Stimulated activated CD4-positive, alpha-beta T cell treated with anti-CD3 and anti-CD28 coated beads, Interleukin-12 subunit alpha, Interleukin-12 subunit beta, amount 100 ng/mL, for 24 hours (primary cell): ENCODE measurements at places on chromosomes 6 and 20.

DNA sequence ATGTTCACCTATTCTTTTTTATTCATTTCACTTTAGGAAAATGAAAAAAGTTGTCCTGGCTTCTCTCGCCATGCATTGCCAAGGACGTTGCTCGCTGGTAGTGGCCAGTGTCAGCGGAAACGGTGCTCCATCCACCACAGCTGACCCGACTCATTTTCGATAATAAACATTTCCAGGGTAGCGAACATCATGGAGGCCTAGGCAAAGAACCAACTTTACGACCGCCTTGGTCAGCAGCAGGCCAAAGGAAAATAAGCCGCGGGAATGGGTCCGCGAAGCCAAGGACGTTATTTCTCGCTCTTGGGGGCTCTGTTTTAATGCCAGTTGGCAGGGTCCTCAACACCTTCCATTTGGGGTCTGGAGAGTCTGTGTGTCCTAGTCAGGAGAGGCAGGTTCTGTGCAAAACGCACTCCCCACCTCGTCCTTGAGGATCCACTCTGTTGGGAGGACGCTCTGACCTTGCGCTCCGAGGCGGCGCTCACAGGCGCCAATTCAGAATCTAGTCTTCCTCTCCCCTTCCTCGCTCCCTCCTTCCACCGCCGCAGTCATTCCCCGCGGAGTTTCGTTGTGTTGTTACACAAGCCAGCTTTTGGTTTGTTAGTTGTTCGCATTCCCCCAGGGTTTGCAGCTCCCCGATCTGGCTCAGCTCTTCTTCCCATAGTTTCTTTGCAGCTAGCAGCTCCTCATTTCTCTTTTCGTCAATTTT lies 4.1 kb upstream of the PAX1 start:
- DNase-seq = no peak

GRCh38 chr20:62921119-62921687 lies 5.1 kb downstream of the DIDO1 start:
- no peak for DNase-seq

DNA sequence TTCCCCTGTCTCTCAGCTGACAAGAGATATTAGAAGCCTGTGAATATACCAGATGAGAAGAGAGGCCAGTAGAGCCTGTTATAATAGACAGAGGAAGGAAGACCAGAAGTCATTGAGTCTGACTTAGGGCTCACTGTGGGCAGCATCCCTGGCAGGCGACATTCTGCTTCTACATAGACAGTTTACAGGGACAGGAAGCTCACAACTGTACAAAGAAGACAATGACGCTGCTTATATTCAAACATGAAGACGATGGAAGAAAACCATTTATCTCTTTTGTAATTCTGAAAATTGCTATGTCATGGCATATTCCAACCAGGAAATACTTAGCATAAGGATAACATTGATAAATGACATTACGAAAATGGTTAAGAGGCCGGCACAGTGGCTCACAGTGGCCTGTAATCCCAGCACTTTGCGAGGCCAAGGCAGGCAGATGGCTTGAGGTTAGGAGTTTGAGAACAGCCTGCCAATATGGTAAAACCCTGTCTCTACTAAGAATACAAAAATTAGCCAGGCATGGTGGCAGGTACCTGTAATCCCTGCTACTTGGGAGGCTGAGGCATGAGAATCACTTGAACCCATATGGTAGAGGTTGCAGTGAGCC lies 170.9 kb downstream of the UBE3D start:
- DNase-seq = no peak

DNA sequence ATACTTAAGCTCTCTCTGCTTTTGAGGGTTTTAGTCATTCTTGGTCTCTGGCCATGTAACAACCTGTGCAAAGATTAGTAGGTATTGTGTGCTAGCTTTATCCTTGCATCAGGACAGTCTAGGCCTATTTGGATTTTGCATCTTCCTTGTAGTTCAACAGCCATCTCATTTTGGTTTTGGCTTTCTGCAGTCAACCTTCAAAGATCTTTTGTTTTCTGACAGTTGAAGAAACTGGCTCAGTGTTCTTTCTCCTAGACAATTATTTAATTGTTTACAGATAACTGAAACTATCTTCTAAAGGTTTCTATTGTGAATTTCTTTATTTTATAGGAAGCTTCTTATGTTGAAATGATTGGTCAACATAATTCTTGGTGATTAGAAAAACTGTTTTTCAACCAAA lies 307.5 kb downstream of the CDKAL1 start:
- no peak for DNase-seq

DNA sequence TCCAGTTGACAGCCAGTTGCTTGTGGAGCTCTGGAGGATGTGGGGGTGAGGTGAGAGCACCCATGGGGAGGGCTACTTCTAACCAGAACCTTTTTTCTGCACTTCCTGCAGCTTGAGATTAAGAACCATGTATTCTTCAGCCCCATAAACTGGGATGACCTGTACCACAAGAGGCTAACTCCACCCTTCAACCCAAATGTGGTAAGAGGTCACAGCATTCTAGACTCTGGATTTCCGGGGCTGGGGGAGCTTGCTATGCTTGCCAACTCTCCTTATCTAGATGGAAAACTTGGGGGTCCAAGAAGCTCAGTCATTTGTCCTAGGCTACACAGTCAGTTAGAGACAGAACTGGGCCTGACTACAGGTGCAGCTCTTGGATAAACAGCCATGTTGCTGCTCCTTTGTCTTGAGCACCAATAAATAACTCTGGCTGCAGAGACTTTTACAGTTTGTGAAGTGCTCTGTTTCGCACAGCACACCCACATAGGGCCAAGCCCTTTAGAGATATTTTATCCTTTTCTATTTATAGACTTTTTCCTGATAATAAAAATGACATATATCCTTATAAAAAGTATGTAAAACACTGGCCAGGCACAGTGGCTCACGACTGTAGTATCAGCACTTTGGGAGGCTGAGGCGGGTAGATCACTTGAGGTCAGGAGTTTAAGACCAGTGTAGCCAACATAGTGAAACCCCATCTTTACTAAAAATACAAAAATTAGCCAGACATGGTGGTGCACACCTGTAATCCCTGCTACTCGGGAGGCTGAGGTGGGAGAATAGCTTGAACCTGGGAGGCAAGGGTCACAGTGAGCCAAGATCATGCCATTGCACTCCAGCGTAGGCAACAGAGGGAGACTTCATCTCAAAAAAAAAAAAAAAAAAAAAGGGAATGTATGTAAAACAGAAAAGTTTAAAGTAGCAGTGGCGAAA lies 10.6 kb upstream of the IFT52 start:
- DNase-seq = no peak

- DNase-seq = no peak
These were observed 7.8 kb downstream of the PREX1 start for GRCh38 chr20:48819821-48820648.

GRCh38 chr6:158783851-158784250 lies 35.3 kb downstream of the EZR start:
- no peak for DNase-seq

DNA sequence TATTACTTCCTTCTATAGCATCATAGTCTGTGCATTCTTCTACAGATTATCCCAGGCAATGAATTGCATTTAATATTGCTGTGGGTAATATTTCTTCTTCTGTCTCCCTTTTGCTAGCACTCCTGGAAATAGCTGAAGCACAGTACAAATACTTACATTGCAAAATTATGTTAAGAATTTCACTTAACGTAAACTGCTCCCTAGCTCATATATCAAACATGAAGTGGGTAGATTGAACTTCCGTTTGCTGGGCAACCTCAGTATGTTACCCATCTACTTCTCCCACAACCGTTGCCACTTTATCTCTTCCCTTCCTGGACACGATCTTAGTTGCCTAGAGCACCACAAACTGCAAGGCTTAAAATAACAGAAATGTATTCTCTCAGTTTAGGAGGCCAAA lies 963.3 kb downstream of the KIF16B start:
- DNase-seq = no peak

DNA sequence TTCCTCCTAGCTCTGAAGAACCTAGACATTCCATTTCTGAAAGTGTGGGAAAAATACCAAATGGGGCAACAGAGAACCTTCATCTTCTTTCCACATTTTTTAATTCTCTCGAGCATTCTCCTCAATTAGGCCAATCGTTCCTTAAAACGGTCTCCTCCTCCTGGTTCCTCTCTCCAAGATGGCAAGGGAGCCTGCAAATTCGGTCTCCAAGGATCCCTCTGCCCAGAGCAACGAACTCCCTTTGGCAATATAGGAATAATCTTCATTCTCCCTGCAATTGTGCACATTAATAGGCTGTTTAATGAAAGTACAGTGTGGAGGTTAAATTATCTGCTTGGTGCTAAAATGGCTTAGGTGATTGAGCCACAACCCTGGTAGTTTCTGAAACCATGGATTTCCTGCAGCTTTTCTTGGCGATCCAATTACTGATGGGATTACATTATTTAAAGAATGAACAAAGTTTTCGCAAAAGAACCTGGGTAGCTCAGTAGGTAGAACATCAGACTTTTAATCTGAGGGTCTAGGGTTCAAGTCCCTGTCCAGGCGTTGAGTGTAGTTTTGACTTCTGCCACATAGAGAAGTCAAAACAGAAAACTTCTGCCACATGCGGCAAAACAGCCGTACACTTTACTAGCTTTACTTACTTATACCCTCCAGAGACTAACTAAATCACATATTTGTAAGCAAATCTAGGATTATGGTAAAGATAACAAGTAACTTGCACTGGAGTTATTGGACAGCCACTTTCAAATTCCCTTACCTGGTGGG lies 102.9 kb upstream of the ZNF184 start:
- no peak for DNase-seq

- no peak for DNase-seq
These were observed 160.9 kb upstream of the SPTLC3 start for GRCh38 chr20:12847872-12848271.

GRCh38 chr20:38870733-38871559 lies 55.3 kb upstream of the FAM83D start:
- no peak for DNase-seq

DNA sequence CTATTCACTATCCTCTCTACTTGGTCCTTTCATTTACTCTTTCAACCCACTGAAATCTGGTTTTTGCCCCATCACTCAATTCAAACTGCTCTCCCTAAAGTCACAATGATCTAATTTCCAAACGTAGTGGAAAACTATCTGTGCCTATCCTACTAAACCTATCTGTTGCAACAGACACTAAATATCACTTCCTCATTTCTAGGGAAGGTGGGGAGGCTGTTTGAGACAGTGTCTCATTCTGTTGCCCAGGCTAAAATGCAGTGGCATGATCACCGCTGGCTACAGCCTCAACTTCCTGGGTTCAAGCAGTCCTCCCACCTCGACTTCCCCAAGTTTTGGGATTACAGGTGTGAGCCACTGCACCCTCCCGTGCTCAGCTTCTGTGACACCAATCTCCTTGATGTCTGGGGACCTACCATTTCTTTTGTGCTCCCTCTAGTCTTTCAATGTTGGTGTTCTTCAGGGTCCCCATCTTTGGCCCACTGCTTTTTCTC lies 8.8 kb downstream of the RANBP9 start:
- DNase-seq = no peak

- DNase-seq = no peak
These were observed 1.1 kb upstream of the USP49 start for GRCh38 chr6:41896281-41896680.

GRCh38 chr20:7272512-7272911 lies 505.0 kb downstream of the BMP2 start:
- no peak for DNase-seq

DNA sequence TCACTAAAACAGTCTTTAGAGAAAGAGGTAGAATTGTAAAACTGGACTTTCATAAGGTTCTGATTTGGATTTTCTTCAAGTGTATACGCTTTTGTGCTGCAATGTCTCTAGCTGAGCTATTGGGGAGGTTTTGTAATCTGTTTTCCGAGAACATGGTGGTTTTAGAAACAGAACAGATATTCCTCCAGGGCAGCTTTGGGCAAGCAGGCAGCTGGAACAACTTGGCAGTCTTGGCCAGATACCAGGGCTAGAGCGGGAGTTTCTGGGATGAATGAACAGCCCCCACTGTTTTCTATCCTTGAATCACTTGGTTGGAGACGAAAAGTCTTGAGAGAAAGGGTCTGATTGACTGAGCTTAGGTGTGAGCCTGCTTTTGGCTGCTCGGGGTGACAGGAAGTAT lies 17.1 kb upstream of the ARMC2 start:
- no peak for DNase-seq

GRCh38 chr6:44179072-44179536 lies 20.5 kb downstream of the CAPN11 start:
- no peak for DNase-seq

DNA sequence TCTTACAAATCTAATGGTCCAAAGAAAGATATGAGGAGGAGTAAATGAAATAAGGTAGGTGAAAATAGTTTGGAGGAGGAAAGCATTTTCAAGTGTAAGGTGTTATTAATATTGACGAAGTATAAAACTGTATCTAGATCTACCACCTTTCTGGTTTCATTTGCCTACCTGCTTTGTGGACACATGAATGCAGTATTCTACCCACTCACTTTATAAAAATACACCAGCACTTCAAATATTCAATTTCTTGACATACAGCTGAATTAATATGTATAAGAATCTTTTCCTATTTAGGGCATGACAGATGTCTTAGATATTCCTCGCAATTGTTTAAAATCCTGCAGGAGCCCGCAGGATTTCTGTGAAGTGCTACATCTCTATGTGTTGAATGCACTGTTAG lies 108.0 kb downstream of the BCAS1 start:
- no peak for DNase-seq

GRCh38 chr6:118280210-118280609 lies 267.9 kb upstream of the PLN start:
- no peak for DNase-seq

- no peak for DNase-seq
These were observed 29.6 kb downstream of the CAP2 start for GRCh38 chr6:17423026-17423425.

- no peak for DNase-seq
These were observed 217.6 kb upstream of the PDE10A start for GRCh38 chr6:165880686-165881085.

GRCh38 chr20:49637046-49637637 lies 69.2 kb upstream of the PTGIS start:
- DNase-seq = no peak

DNA sequence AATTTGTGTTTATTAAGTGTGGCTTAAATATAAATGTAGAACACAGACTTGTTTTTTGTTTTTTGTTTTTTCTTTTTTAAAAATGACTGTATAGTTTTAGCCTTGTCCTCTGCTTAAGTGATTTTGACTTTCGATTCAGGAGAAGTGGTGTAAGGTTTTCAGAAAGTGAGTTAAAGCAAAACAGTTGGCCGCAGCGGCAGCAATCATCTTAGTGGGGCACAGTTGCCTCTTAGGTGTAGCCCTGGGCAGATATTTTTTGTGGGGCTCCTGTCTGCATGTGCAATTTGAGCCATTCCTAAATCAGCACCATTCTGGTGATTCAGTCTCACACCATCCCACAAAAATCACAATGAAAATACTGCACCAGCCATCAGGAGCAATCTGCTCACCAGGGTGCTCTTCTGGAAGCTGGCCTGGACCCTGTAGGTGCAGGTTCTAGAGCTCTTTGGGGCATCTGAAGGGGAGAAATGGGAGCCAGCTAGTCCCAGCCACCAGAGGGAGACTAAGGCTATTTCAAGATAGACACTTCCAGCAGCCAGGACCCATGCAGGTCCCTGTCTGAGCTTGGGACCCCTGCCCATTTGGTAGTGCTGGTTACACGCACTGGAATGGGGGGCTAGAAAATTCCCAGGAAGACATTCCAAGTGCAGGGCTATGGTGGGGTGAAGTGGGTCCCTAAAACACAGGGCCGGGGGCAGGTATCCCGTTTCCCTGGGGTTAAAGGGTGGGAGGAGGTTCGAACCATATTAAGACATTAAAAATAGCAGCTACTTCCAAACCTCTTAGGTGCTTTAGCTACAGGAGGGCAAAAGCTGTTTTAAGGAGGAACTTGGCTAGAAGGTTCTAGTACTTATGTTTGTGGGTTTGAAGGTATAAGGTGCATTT lies 156.6 kb downstream of the NFATC2 start:
- no peak for DNase-seq

- no peak for DNase-seq
These were observed 133.8 kb upstream of the SPTLC3 start for GRCh38 chr20:12874933-12875332.
